Lower lobe of right lung (tissue), 2 donors: ENCODE measurements at places on chromosomes 2 and 18.

DNA sequence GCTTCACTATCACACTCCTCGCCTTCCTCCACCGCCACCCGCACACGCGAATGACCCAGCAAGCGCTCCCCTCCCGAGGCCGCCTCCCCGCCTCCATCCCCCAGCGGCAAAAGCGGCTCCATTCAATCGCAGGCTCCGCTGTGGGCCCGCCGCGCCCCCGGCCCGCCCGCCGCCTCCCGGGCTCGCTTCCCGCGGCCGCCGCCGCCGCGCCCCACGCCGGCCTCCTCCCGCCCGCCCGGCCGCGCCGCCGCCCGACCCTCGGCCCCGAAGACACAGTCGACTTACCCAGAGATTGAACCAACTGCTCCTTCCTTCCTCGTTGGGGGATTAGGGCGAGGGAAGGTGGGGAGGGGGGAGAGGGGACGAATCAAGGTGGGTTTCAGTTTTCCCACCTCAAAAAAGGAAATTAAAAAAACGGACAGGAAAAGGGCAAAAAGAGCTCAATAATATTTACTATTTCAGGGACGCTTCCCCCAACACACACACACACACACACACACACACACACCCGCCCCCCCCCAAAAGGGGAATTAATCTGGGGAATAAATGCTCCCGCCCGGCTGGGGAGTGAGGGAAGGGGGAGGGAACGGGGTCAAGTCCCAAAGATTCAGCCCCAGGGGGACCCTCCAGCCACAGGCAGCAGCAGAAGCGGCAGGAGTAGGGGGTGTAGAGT lies 743 bp downstream of the XPO1 start:
- no peak for DNase-seq

DNA sequence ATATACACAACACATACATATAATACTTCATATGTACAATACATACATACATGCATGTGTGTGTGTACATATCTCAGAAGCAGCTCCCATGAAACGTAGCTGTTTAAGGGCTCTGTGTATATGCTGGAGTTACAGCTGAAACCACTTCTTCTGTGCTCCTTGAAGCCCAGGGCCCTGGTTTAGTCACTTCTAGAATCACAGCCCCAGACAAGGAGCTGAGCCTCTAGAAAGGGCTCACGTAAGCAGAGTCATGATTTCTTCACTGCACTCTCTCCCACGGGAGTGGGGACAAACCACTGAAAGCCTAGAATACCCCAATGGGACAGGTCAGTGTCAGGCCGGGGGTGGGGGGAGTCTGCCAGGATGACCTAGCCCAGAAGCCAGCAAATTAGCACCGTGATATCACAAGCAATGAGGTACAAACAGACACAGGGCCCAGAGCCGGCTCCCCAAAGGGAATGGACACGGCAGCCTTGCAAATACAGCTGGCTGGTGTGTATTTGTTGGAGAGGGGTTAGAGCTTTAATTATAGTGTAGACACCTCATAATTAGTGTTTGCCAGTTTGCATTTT lies 90.3 kb downstream of the C1QL2 start:
- DNase-seq: no peak

DNA sequence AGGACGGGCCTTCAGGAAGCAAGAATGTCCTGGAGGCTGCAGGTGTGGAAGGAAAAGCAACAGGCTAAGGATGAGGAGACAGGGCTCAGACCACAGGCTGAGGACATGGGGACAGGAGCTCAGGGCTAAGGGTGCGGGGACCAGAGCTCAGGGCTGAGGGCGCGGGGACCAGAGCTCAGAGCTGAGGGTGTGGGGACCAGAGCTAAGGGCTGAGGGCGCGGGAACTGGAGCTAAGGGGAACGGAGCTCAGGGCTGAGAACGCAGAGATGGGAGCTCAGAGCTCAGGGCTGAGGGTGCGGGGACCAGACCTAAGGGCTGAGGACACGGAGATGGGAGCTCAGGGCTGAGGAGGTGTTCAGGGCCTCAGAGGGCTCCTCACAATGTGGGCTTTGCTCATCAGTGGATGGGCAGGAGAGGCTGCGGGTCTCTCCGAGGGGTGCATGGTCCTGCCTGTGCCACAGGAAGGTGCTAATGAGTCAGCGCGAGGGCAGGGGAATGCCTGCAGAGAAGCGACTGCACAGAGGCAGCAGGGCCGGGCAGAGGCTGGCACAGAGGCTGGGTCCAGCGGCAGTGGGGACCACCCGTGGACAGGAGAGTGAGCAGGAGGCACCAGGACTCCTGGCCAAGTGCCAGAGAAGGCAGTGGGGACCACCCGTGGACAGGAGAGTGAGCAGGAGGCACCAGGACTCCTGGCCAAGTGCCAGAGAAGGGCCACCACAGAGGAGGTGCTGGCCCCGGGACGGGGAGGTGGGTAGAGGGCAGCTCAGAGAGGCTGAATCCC lies 271.7 kb downstream of the TWIST2 start:
- no peak for DNase-seq

- no peak for DNase-seq
These were observed 48.0 kb downstream of the COA5 start for GRCh38 chr2:98560256-98560771.

- no peak for DNase-seq
These were observed 11.3 kb upstream of the GBX2 start for GRCh38 chr2:236179236-236180075.

DNA sequence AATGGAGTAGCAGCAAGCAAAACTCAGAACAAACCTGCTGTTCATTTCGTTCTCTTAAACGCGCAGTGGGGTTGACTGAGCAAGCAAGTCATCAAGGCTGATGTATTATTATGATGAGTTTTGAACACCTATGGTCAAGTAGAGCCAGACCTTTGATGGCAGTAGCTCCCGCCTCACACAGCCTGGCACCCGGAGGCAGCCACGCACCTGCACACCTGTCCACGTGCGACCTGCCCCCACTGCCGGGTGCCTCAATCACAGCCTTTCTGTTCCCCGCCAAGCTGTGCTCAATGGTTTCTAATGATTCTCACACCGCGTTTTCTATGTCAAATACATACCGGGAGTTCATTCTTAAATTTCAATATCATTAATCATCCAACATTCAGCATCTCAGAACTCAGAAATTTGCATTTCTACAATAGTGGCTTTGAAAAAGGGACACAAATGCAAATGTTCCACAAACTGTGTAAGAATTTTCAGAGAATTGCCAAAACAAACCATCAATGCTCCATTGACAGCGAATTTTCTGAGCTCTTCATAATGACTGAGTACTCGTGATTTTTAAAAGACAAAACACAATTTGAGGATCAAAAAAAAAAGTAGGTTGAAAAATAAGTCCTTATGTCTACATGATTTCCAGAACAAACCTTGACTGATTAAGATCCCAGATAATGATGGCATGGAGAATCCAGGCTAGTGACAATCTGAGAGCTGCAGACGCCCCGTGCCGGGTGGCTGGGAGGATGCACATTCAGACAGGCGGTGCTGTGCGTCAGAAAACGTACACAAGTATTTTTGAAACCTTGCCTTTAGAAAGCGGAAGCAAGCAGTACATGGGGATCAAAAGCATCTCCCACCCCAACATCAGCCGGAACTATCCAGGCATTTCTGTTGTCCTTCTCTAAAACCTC lies 56.6 kb downstream of the HDAC4 start:
- DNase-seq: no peak

GRCh38 chr2:220394433-220394832 lies 767.0 kb downstream of the SLC4A3 start:
- no peak for DNase-seq

DNA sequence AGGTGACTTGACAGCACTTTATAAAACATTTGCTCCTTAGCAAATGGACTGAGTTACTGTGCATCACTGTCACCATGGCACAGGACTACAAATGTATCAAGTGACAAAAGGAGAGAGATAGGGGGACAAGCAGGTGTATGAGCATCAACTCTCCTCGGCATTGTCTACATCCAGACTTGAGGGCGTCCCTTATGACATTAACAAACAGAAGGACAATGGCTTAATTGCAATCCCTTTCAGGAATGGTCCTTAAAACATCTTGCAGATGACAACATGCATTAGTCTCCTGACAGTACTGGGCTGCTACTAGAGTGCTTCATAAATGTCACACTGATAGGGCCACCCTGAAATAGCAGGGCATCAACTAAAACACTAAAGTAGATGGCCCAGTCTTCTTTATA lies 198.8 kb downstream of the PDE1A start:
- no peak for DNase-seq

GRCh38 chr18:9475643-9476591 lies 604 bp downstream of the RALBP1 start:
- no peak for DNase-seq

GRCh38 chr2:225894236-225894980 lies 494.9 kb downstream of the NYAP2 start:
- DNase-seq: no peak

DNA sequence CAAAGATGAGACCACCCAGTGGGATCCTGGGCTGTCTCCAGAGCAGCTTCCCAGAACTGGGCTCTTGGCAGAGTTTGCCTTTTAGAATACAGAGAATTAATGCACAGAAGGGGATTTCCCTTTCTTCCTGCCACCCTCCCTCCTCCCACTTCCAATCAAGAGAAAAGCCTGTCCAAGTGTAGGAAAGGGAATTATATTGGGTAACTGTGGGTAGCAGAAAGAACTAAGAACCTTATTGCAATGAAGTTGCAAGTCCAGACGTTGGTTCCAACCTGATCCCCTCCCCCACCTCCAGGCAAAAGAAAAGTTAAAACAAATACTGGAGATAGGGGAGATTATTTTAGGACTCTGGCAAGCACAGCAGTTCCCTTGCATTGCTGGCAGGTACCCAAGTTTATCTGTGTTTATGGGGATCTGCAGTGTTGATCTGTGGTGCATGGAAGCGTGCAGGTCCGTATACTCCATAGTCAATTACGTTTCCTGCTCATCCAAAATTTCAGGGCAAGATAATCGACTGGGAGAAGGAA lies 114.3 kb downstream of the PRKCE start:
- DNase-seq: no peak

DNA sequence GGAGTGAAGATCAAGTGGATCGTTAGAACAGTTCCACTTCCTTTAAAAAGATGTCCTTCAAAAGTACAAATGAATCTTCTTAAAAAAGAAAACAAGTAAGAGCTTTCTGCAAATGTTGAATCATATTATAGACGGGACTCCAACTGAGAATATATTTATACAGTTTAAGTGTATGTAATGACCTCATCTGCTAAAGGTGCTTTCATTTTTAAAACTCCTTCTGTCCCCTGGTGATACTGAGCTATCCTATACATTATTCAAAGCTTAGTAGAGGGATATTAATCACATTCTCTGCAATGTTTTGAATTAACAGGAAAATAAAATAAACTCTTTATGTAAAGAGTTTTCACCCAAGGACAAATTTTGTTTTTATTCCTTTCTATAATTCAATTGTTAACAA lies 420.7 kb upstream of the SLC8A1 start:
- no peak for DNase-seq

DNA sequence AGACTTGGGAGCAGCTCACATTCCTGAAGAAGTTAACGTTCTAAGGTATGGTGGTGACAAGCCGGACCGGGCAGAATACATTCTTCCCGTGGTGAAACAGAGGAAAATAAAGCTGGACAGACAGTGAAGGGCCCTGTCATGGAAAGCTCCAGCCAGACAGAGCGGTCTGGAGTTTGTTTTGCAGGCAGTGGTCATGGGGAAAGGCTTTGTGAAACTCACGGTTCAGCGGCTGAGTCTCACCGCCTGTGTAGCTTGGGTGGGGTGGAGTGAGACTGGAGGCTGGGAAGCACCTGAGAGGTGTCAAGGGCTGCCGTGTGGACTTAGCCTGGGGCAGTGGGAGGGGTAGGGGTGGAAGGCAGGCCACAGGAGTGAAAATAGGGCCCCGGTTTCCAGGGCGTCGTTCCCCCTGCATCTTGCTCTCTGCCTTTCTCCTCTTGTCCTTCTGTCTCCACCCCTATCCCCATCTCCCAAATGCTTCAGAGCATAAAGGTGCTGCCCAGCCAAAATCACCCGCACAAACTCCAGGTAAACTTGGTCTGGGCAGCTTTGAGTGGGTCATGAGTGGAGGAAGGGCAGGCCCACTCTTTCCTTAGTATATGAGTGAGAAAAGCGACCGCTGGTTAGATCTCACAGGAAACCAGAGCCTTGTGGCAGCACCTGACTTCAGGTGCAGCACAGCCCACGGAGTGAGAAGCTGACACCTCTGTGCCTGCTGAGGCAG lies 11.4 kb upstream of the SLC20A1 start:
- DNase-seq: no peak

GRCh38 chr2:191675807-191676721 lies 1.9 kb upstream of the NABP1 start:
- peak; percentile 68 for DNase-seq

GRCh38 chr2:72950558-72951255 lies 33.4 kb downstream of the EMX1 start:
- DNase-seq: no peak

DNA sequence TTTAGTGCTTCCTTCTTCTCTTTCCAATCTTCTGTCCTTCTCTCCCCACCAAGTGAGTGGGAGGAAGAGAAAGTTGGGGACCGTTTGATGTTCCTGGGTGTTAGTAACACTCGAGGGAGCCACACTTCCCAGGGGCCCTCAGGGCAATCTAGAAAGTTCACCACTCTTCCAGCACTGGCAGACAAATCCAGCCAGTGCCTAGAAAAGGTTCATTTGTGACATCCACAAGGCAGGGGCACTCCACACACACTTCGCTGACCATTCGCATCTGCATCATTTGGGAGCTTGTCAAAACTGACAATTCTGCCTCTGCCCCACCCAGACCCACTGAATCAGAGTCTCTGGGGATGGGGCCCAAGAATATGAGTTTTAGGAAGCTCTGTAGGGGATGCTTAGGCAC lies 86.8 kb upstream of the ST3GAL5 start:
- no peak for DNase-seq

DNA sequence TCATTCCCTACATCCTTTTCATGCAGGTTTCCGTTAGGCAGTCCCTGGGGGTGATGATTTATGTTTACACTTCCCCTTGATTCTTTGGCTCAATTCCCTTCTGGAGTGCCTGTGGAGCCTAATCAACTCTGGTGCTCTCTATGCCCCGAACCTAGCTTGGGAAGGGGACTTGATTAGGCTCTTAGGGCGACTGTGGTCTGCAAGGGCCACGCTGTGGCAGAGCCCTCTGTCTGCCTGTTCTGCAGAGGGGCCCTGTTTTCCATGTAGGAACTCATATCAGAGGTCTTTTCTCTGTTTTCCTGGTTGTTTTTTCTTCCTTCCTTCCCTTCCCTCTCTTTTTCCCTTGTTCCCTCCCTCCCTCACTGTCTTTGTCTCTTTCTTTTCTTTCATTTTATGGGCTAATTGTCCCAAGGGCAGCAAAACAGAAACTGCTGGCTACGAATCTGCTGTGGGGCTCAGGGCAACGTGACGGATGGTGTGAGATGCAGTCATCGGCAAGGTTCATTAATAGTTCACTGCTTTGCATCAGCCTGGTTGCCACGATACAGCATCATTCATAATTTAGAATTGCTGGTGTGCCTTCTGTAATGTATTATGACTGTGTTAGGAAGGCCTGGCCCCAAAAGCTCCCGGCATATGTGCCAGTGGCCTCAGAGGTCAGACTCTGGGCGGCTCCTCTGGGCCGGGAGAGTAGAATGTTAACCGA lies 134.5 kb downstream of the NAPG start:
- no peak for DNase-seq

DNA sequence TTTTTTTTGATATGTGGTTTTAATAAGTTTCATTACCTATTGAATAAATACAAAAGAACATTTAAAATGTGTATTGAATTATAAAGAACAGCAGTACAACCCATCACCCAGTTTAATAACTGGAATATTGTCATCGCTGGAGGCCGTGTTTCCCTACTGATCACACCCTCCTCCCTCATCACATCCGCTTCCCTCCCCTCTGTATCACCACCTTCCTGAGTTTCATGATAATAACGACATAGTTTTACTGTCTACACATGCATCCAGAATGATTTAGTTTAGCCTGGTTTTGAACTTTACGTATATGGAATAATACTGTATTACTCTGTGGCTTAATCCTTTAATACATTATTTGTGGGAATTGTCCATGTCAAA lies 2.1 kb downstream of the SERPINB8 start:
- no peak for DNase-seq
